NCI-H1436 treated with DMSO at 0.1 percent for 48 hours (cell line): ENCODE measurements at places on chromosomes 3 and 15.

DNA sequence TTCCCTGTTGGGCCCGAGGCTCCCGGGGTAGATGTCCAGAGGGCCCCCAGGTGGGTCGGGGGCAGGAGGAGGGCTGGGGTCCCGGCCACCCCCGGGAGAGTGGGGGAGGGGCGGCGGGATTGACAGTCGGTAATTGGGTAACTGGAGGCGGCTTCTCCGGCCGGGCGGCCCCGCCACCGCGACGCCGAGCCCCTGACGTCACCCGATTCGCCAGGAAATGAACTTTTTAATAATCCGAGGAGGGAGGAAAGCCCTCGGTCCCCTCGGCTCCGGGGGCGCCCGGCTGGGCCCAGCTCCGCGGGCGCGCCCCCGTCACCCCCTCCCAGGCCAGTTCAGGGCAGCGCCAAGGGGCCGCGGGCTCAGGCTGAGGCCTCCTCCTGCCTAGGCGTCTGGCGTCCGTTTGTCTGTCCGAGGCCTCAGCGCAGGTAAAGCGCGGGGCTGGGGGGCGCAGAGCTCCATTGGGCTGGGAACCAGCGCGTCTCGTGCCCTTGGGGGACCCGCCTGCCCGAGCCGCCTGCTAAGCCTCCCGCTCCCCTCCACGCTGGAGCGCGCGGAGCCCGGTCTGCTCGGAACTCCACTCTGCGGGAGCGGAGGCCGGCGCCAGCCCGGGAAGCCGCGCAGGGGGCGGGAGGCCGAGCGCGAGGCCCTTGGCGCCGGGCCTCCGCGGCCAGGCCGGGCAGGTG is 3.9 kb downstream of the GATA2 start:
- DNase-seq, result no peak

GRCh38 chr3:184050217-184050847 is 2.5 kb upstream of the HTR3C start:
- no peak for DNase-seq

- DNase-seq, result no peak
These were observed 106.5 kb downstream of the TPRA1 start for GRCh38 chr3:127483902-127484591.

GRCh38 chr3:16893618-16894200 is 9.0 kb downstream of the PLCL2 start:
- DNase-seq, result no peak

GRCh38 chr3:159953325-159954085 is 35.1 kb upstream of the IL12A start:
- DNase-seq, result no peak

- peak; percentile 99 for DNase-seq
These were observed at the start of gene SLC25A36 for GRCh38 chr3:140941434-140942220. Gene SLC25A36, plus strand, starts transcription at chr3:140941836. Its CDS starts 219 bp downstream, at chr3:140942055.

- DNase-seq, result no peak
These were observed 38.9 kb downstream of the RYK start for GRCh38 chr3:134211797-134212196.

GRCh38 chr15:70267879-70268278 is 170.2 kb upstream of the TLE3 start:
- no peak for DNase-seq

- no peak for DNase-seq
These were observed 109.1 kb upstream of the SPATA12 start for GRCh38 chr3:56951366-56951765.

DNA sequence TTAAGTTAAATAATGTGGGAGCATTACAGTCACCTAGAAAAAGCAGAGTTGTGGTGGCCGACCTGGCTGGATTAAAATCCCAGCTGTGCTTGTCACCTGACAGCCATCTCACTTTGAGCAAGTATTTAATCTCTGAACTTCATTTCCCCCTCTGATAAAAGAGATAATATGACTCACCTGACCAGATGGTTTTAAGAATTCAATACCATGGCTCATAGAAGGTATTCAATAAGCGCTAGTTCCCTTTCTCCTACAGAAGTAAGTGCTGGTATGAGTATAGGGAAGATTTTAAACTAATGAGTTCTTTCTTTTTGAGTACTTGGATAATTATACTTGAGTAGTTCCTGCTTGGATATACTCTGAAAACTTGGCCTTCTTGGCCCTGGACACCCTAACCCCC is 325.5 kb downstream of the IL5RA start:
- DNase-seq, result no peak

GRCh38 chr3:151838574-151839312 is 24.8 kb downstream of the AADAC start:
- peak; percentile 57 for DNase-seq

DNA sequence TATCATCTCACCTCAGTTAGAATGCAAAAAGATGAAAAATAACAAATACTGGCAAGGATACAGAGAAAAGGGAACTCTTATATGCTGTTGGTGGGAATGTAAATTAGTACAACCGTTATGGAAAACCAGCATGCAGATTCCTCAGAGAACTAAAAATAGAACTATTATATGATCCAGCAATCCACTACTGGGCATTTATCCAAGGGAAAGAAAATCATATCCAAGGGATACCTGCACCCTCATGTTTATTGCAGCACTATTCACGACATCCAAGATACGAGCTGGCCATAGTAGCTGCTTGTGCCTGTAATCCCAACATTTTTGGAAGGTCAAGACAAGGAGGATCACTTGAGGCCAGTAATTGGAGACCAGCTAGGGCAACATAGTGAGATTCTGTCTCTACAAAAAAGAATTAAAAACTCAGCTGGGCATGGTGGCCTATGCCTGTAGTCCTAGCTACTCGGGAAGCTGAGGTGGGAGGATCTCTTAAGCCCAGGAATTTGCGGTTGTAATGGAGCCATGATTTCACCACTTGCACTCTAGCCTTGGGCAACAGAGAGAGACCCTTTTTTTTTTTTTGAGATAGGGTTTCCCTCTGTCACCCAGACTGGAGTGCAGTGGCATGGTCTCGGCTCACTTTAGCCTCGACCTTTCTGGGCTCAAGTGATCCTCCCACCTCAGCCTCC is 26.6 kb downstream of the USP50 start:
- no peak for DNase-seq

GRCh38 chr3:128312271-128312670 is 154.4 kb downstream of the DNAJB8 start:
- no peak for DNase-seq

- no peak for DNase-seq
These were observed 27.2 kb downstream of the BCL2A1 start for GRCh38 chr15:79943820-79944219.

GRCh38 chr3:24496529-24497482 is 2.2 kb upstream of the THRB start:
- DNase-seq, result no peak

DNA sequence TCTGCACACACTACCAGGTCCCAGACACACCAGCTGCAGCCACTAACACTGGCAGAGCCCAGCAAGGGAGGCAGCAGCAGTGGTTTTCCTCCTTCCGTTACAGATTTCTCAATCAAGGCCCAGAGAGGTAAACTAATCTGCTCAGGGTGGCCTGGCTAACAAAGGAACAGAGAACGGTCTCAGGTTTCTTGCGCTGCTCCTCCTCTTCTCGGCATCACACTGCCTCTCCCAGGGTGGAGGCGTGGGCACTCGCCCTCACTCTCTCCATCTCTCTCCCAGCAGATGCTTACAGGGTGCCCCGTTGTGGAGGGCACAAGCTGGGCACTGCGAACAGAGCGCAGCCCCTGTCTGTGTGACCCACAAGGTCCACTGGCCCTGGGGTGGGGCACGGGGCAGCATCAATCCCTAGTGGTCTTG is 228.7 kb downstream of the VPS13C start:
- peak; percentile 16 for DNase-seq

GRCh38 chr3:62622553-62623174 is 249.3 kb upstream of the FEZF2 start:
- DNase-seq, result no peak

- peak; percentile 47 for DNase-seq
These were observed at the start of gene MYO5C for GRCh38 chr15:52295421-52296001. Gene MYO5C, minus strand, starts transcription at chr15:52295804. Its CDS starts 168 bp downstream, at chr15:52295636.
